HCEC 1CT (cell line): ENCODE measurements at places on chromosomes 1 and 21.

GRCh38 chr21:37087188-37087587 lies 14.1 kb downstream of the TTC3 start:
- DNase-seq: peak; percentile 76

DNA sequence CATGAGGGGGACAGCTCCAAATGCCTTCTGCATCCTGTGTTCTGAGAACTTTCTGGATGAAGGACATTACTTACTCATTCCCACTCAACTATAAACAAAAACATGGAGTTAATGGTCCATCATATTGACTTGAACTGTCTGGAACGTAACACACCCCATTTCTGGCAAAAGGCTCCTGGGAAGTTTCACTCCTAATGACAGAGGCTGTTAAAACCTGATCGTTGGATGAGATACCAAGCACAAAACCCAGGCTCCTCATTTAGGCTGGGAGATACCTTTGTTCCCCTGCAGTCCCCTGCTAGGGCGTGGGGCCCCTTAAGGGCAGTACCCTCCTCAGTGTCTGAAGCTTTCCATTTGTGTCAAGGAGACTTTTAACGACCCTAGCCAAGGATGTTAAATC lies 78.9 kb downstream of the RHOU start:
- DNase-seq: no peak

GRCh38 chr21:33866826-33867225 lies 48.8 kb downstream of the ATP5PO start:
- DNase-seq: peak; percentile 66

- peak; percentile 36 for DNase-seq
Observed at GRCh38 chr1:222301652-222302051, 246.3 kb downstream of the HHIPL2 start.

GRCh38 chr1:58406301-58407071 lies 140.0 kb downstream of the OMA1 start:
- DNase-seq: no peak

GRCh38 chr1:219086956-219087469 lies 86.7 kb upstream of the LYPLAL1 start:
- peak; percentile 17 for DNase-seq

DNA sequence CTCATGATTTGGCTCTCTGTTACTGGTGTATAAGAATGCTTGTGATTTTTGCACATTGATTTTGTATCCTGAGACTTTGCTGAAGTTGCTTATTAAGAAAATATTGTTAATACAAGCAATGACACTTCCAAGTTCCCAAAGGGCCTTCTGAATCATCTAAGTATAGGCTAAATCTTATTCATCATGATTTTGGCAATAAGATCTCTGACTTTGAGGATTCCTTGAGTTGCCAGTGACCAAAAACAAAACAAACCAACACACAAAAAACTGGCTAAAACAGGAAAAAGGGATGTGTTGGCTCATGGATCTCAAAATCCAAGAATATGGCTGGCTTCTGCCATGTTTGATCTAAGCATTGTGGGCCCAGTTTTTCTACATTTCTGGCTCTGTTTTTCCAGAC lies 163.4 kb downstream of the HHIPL2 start:
- DNase-seq: no peak

DNA sequence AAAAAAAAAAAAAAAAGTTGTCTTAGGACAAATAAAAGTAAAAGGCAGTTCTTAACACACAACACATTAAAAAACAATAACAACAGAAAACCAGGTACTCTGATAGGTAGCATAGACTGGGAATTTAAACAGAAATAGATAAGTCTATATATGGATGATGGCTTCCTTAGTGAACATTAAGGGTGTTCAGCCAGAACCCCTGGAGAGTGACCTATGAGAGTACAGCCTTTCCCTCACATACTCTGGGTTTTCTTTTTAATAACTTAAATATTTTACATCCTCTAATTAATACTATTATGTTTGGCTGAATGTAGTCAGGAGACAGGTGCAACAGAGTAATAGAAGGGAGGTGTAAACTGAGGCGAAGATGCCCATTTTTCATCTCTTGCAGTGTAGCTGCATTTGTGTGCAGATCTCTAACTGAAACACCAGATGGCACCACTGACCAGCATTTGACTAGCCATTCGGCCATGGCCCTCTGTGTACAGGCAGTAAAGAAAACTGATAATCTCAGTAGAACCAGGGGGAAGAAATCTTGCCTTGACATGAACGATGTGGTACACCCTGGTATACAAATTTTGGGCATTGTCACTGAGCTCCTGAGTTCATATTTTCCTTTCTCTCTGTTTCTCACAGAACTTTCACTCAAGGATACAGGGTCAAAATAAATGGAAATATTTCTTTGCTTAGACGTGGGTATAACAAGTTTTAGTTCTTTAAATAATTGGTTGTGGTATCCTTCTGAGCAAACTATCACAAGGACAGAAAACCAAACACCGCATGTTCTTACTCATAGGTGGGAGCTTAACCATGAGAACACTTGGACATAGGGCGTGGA lies 7.6 kb downstream of the TTF2 start:
- DNase-seq: peak; percentile 55

DNA sequence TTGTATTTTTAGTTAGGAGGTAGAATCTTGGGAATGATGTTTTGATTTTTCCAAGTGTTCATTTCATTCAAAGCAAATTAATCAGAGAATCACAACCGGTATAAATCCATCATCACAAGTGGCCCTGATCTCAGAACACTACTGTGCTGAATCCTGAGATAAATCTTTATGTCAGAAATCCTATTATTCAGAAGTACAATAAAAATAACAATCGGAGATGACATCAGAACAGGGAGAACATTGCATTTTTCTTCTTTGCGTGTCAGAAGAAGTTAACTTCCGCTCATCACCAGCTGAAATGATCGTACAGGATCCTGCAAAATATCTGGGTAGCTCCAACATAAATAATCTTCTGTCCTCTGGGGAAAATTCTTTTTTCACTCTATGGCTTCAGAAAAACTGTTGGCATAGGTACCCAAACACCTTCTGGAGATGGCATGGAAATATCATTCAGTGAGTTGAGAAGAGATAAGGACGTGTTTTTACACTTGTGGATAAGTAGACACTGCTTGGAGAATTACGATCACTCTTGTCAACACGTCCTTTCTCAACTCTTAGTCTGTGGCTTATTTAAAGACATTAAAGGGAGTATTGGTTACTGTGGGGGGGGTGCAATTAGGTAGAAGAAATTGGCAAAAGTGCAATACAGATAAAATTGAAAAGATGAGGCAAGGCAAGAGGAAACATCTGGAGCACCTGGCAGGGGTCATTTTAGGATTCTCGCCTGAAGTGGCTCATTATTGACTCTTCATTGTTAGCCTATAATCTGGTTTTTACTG lies 46.9 kb upstream of the SMYD2 start:
- DNase-seq: no peak

DNA sequence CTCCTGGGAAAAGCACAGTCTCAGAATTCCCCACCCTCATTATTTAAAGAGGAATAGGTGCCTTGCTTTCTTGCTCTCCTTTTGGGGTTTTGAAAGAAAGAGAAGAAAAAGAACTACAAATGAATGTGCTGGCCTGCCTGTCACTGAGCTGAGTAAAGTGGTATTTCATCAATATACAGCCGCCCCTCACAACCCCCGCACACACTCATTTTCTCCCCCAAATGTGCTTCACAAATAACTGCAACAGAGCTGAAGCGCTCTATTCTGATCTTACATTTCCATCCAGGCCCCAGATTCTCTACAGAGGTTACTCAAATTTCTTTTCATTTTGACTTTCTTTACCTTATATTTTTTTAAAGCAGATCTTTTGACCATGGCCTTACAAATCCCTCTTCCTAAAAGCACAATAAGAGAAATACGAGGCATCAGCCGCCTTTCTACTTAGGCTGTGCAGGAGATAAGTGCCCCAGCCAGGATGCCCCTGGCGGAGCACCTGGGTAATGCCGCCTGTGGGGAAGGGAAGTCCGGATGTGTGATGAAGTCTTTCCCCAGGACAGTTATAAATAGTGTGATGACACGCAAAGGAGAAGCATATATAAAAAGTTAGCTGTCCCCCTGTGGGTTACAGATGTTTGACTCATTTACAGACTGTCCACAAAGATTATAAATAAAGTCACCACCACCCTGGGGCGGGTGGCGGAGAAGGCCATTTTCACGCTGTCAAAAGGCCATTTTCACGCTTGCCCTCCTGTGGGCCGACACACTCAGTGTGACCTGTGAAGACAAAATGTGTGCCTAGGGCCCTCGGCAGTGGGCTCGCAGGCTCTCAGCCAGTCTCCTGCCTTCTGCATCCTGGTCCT lies 6.5 kb downstream of the KCNN3 start:
- peak; percentile 58 for DNase-seq

DNA sequence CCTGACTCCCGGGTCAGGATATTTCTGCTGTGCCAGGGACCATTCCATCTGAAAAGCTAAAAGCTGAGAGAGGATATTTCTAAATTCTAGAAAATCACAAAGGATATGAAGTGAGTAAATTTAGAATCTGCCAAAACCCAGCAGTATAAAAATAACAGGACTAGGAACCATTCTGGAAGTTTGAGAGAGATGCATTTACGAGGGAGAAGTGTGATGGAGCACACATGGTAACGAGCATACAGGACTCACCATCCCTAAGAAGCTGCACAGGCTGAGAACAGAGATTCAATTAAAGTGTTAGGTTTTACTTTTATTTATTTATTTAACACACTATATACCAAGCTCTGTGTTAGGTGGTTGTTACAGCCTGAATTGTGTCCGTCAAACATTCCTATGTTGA lies 116.3 kb downstream of the GLUL start:
- DNase-seq: no peak

DNA sequence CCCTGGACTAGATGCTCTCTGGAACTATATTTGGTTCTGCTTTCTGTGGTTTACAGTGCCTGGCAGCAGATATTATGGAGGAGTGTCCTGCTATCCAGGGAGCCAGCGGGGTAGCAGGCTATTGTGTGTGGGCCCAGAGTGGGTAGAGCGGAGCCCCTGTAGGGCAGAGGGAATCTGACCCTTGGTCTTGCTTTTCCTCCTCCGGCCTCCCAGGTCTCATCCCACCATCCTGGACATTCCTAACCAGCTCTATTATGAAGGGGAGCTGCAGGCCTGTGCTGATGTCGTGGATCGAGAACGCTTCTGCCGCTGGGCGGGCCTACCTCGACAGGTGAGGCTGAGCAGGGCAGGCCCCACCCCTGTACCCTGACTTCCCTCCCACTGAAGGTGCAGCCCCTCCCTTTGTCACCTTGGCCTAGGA lies 9.1 kb downstream of the RHOC start:
- DNase-seq: no peak
